NCI-H2171 treated with DMSO at 0.1 percent for 48 hours (cell line): ENCODE measurements at places on chromosomes 2 and 18.

DNA sequence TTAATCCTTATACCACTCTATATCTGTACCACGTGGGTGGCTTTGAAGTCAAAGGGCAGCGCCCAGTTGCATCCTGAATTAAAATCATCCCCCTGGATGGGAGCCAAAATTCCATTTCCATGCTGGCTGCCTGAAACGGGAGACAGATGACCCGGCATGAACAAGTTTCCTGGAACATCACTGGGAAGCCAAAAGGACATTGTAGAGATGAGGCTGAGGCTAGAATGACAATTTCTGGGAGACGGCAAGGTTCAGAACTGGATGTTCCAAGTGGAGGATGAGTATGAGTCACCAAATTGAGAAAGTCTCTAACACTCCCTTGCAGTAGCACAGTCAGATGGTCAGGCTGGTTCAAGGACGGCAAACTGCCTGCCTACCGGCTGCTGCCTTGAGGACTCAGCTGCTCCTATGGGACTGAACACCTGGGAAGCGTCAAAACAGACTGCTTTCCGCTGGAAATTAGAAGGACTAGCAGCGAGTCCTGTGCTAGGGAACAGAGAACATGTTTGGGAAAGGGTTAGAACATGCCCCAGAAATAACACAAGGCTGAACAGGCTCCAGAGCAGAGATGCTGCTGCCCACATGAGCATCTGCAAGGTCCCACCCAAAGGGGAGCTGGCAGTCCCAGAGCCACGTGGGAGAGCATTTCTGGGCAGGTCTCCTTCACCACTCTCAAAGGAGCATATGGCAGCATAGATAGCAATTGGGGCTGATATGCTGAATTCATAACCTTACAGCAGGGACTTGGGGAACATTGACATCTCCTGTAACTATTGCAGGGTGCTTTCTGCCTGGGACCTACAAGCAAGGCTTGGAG, 32.0 kb downstream of the YPEL5 start:
- peak; percentile 83 for DNase-seq

DNA sequence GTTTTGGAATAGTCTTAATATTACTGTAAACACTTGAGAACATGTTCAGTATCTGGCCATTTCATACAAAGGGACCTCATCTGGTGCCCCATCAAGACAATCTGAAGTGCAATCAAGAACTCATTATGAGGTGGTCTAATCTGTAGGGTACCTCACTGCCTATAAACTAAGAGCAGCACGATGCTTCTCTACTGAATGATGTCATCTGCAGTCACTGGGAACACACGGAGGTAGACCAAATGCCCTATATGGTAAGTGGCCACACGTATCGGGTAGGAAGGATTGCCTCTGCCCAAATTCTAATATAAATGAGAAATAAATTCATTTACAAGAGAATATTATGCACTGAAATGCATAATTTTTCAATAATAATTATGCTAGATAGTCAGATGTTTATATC, 90.4 kb downstream of the SLC8A1 start:
- DNase-seq: no peak

- DNase-seq: no peak
Measured at GRCh38 chr2:150404147-150404546, 83.3 kb downstream of the RND3 start.

- DNase-seq: no peak
Measured at GRCh38 chr2:158775273-158776027, 19.7 kb upstream of the DAPL1 start.

DNA sequence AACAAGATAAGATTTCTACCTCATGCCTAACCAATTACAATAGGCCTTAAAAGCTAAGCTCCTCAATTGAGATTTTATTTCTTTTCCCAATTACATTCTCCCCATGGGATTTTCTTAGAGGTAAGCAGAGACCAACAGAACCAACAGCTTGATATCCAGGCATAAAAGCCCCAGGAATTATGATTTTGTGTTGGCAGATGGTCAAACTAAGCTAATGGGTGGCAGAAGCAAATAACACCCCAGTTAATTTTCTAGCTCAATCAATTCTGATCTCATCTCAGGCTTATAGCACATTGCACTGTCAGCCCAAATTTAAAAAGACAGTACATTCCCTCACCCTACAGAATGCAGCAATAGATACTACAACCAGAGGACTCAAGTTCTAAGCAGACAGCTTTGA, 156.4 kb downstream of the NRXN1 start:
- DNase-seq: peak; percentile 97

- peak; percentile 50 for DNase-seq
Measured at GRCh38 chr18:2304378-2305175, 266.7 kb downstream of the METTL4 start.

GRCh38 chr2:169891593-169892298, 64.5 kb downstream of the UBR3 start:
- peak; percentile 39 for DNase-seq

- peak; percentile 59 for DNase-seq
Measured at GRCh38 chr2:8761529-8762164, 75.8 kb downstream of the KIDINS220 start.

DNA sequence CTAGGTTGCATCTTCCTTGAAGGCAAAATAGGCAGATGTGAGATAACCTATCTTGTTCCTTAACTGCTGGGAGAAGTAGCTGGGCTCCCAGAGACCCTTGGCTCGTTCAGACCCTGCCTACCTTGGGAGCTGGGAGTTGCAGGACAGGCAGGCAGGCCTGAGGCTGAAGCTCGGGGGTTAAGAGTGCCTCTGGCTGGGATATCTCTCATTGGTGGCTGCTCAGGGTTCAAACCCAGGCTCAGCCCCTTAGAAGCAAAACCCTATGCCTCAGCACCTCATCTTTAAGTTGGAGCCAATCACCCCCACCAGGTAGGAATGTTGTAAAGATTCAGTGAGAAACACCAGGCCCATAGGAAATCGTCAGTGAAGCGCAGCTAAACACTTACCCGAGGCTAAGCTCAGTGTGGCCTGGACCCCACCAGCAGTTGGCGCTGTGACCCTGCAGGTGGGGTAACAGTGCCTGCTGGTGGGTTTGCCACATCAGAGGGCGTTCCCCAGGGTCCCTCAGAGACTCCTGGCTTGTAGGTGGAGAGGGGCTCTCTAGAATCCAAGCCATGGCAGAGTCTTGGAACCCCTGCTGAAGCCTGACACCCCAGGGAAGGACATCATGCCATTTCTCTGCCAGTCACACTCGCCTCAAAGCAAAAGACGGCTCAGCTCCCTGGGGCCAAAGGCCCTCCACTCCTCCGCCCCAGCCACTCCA, 54.6 kb upstream of the GPR17 start:
- DNase-seq: peak; percentile 17

DNA sequence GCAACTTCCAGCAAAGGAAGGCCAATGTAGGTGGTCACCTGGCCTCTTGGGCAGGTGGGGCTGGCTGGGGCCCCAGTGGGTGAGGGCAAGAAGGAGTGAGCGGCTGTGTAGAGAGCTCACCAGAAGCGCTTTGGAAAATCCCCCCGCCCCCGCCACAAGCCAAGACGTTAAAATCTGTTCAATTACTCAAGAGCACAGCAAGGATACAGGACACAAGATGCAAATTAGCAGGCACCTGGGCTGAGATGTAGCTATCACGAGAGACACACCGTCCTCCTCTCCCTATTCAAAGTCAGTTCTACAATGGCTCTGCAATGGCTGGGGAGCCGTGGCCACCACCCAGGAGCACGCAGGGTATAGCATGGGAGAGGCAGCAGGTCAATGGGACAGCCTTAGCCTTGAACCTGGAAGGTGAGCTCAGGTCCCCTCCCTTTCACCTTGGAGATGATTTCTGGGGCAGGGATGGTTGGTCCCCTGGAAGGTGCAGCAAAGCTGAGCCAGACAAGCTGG, 38.5 kb upstream of the GPR17 start:
- no peak for DNase-seq

DNA sequence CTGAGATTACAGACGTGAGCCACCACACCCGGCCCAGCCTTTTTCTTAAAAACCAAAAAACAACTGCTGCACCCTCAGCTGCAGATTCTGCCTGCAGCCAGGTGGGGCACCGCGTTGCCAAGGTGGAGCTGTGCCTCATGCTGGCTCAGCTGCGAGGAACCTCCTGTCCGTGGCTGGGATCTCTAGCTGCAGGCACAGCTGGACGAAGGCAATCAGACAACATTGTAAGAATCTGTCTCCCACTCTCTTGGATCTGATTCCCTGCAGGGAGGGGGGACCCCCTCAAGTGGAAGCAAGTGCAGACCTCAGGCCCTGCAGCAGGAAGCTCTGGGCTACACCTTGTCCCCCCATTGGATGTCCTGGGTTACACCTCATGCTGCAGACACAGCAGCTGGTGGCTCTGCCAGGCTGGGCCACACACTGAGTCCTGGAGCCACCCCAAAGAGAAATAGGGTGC, 24.1 kb downstream of the CIDEA start:
- DNase-seq: peak; percentile 9

- no peak for DNase-seq
Measured at GRCh38 chr2:8300905-8301304, 381.0 kb upstream of the ID2 start.

- DNase-seq: peak; percentile 63
Measured at GRCh38 chr2:72887032-72887739, at the start of gene SPR. SPR (plus strand) TSS chr2:72887408; CDS start chr2:72887433, 25 bp downstream.

- no peak for DNase-seq
Measured at GRCh38 chr2:16317211-16317830, 348.3 kb downstream of the CYRIA start.

- DNase-seq: no peak
Measured at GRCh38 chr2:70123829-70124116, 36.5 kb downstream of the PCBP1 start.

- DNase-seq: no peak
Measured at GRCh38 chr18:61034580-61034979, 298.6 kb upstream of the CDH20 start.

- no peak for DNase-seq
Measured at GRCh38 chr2:118987886-118988285, 45.9 kb downstream of the MARCO start.

DNA sequence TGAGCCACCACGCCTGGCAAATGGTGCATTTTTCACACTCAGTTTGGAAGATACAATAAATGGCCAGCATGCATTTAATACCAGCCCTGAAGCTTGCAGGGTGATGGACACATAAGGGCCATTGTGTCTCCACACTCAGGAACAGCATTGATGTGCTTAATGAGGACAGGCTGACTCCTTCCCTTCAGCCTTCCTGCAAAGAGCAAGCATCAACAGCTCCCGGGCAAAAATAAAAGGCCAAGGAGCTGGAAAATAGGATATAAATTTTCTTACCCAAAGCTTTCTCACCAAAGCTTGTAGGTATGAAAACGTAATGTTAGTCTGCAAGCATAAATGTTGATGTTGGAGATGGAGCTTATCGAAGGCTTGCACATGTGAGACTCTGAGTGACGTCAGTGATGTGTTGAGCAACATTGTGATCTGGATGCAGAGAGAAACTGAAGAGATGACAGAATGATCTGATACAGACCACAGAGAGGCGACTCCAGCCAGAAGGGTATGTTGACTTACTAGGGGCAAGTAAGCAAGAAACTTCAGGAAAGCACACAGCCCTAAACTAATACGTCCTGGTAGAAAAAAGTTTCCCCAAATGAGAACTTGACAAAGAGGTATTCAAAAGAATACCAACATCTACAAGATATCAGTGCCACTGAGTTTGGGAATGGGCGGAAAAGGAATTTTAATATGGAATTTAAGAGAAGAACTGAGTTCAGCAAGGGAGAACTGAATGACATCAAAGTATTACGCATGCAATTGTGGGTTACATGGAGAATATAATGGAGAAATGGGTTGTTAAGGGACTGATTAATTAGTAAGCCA, 256.5 kb downstream of the TGIF1 start:
- no peak for DNase-seq

DNA sequence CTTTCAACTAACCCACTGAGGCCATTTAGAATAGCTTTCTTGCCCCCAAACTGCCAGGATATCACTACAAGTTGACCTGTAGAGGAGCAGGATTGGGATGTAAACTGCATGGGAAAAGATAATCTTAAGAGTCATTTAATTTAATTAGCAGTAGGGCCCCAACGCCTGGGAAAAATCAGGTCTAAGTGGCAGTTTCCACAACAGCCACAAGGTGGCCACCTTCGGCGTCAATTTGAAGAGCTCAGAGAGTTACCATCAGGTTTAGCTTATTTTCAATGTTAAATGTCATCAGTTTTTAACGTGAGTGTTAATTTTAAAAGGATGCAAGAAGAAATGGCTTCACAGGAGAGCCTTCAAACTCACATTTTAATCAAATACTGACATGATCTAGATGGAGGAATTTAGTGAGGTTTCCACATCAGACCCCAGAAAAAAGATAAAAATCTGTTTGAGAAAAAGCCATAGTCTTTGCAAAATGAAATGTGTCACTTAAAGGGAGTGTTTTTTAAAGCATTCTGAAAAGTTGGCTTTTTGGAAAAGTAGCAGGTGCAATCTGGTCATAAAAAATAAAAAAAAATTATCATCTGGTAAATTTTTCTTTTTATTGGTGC, 77.3 kb upstream of the UPP2 start:
- DNase-seq: peak; percentile 59

- DNase-seq: peak; percentile 62
Measured at GRCh38 chr2:225668606-225669266, 269.2 kb downstream of the NYAP2 start.

- no peak for DNase-seq
Measured at GRCh38 chr2:158599609-158600008, 142.9 kb downstream of the PKP4 start.

GRCh38 chr2:127397568-127398238, 9.9 kb upstream of the MAP3K2 start:
- DNase-seq: no peak

DNA sequence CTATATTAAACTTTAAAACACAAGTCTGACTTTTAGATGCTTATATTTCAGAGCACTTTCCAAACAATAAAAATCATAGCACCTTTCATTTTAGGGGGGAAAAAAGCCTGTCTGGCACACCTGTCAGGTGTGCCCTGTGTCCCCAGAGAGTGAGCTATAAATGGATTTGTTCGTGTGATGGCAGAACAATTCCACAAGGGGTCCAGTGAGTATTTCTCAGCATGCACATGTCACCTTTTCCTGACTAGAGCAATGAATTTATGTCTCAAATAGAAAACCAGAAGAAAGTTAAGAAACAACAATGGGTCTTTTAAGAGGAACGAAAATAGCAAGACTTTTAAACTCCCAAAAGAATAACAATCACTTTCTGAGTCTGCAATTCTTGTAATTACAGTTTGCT, 55.9 kb downstream of the ACVR1C start:
- peak; percentile 84 for DNase-seq

- no peak for DNase-seq
Measured at GRCh38 chr2:54810246-54810645, 86.8 kb downstream of the EML6 start.

GRCh38 chr2:36570416-36570815, 27.6 kb downstream of the FEZ2 start:
- DNase-seq: no peak

- DNase-seq: no peak
Measured at GRCh38 chr2:156537141-156537540, 101.0 kb downstream of the GPD2 start.
